Purkinje cell (primary cell): ENCODE measurements at places on chromosomes 7 and 10. TPM values are rescaled to one million over a fixed set of nuclear protein-coding genes. Genes with fewer than 3 reads are reported as not detected.

FKBP9 gene
- 87.0 and 97.6 TPM in 2 replicates for polyA plus RNA-seq

ATOH7 gene
- polyA plus RNA-seq, result 1.2 and 1.5 TPM in 2 replicates

KNDC1 gene
- 0.19 and 0.52 TPM in 2 replicates for polyA plus RNA-seq

FAM13C gene
- polyA plus RNA-seq, result 18.4 and 28.4 TPM in 2 replicates

ERVW-1 gene
- 1.5 TPM in 1 of 2 replicates, not detected in the other for polyA plus RNA-seq

PNLIPRP3 gene
- not detected in 2 replicates for polyA plus RNA-seq

CABCOCO1 gene
- polyA plus RNA-seq, result not detected in 2 replicates

LIPN gene
- polyA plus RNA-seq, result not detected in 2 replicates

DENND2A gene
- polyA plus RNA-seq, result 0.99 and 1.4 TPM in 2 replicates

SPDYE16 gene
- 0.38 and 0.51 TPM in 2 replicates for polyA plus RNA-seq

PLCE1 gene
- polyA plus RNA-seq, result 0.48 and 0.58 TPM in 2 replicates
